ENCODE measurements at places on chromosomes 5 and 9.

- ATAC-seq: no peak
Measured at GRCh38 chr5:674630-675011, 18.5 kb downstream of the TPPP start.

- ATAC-seq: no peak
Measured at GRCh38 chr9:120418315-120418714, 161.7 kb downstream of the CDK5RAP2 start.

DNA sequence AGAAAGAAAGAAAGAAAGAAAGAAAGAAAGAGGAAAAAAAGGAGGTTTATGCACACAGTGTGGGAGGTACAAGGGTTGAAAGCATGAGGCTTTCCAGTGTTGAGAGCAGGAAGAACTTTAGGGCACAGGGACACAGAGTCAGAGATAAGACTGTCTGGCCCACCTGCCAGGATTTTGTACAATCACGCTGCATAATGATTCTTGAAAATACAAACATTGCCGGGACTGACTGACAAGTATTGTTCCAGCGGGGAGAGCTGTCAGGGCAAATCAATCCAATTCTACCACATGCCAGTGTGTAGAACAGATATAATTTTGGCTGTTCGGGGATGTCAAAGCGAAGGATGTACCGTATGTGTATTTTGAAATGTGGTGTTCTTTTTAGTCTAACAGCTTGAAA is 254.7 kb downstream of the NTRK2 start:
- no peak for ATAC-seq

GRCh38 chr5:132006331-132007120 is 4.9 kb downstream of the ACSL6 start:
- no peak for ATAC-seq

DNA sequence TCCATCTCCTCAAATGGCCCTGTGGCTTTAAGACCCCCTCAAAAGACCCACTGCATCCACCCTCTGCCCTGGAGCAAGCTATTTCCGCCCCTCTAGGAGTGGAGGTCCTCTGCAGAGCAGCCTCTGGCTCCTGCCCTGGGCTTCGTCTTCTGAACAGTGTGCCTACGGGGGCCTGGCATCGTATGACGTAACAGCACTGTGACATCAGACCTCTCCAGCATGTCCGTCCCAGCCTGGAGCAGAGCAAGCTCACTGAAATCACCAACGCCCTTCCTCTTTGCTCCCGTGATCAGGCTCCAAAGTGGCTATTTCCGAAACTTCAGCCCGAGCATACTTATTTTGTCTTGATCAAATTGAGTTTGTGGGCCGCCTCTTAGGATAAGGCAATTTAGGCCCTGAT is 69.1 kb upstream of the PTCH1 start:
- no peak for ATAC-seq

DNA sequence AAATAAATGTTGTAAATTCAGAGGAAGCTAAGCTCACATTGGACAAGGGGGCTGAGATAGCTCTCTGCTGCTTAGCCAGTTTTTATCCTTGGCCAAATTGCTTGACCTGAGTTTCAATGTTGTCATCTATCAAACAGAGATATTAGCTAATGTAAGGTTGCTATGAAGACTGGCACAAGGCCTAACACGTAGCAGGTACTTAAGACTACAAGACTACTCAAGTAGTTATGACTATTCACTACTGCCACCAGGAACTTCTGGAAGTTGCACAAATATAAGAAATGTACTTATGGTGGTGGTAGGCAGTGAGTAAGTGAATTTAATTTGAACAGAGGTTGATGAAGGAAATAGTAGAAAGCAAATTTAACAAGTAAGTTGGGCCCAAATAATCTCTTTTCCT is 17.4 kb upstream of the FYB1 start:
- ATAC-seq: no peak

DNA sequence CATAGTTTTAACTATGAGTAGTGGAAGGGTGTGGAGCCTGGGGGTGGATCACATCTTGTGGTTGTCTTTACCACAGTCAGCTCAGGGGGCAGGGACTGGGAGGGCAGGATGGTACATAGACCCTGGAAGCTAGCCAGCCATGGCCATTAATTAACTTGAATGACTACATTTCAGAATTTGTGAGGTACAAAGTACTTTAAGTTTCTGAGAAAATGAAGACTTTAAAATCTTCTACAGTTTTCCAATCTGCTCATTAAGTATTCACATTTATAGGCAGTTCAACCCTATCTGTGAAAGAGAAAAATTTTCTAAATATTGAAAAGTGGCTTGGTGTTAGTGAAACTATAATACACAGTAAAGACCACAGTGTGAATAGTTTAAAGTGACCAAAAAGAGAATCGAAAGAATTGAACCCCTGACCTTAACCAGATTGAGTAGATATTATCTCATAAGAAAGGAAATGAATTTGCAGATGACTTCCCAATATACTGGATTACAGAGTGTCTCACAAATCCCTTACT is 234.2 kb upstream of the MEF2C start:
- ATAC-seq: no peak

Data from activated T-helper 17 cell treated with anti-CD3 and anti-CD28 coated beads, Interleukin-2, amount 50 U/mL, for 72 hours (primary cell).